ENCODE measurements at places on chromosomes 5 and 9.

DNA sequence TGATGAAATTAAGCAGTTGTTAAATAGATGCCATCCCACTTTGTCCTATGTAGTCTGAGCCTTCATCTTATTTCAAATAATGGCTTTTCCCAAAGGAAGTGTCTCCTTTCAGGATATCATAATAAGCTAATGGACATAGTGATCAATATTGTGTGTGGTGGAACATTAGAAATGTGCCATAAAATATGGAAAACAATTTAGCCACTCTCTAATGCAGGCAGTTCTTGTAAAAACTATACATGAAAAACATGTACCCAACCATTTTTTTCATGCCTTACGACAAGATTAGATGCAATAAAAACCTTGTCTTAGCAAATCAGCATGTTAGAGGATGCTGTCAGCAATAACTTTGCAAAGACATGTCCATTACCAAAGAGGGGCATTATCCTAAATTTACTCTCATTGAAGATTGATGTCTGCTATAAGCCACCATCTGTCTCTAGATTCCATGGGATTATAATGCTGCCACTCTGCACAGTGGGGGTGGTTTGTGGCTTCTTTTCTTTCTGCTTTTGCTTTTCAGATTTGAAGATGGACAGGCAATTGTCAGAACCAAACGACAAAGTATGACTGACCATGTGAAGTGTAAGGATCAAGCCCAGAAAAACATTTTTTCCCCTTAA is 724.0 kb upstream of the ZNF608 start:
- no peak for DNase-seq

DNA sequence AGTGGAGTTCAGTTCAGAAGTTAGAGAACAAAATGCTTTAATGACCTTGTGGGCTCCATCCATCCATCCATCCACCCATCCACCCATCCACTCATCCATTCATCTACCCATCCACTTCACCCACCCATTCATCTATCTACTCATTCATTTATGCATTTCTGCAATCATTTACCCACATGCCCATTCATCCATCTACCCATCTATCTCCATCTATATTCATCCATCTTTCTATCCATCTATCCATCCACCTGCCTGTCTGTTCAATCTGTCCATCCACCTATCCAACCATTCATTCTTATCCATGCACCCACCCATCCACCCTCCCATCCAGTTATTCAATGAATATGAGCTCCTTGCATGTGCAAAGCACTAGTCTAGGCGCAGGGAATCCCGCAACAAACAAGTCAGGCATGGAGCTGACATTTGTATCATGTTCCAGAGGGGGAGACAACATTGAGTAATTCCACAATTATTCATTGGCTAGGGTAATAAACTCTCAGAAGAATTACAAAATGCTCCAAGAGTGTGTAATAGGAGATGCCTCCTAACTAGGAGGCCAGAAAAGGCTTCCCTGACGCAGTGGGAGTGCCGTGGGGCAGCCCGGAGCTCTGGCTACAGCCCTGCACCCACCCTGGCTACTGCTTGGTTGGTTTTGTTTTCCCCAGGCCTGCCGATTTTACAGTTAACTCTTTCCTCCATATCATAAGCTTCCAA is 211.2 kb downstream of the NXNL2 start:
- no peak for DNase-seq

- no peak for DNase-seq
Measured at GRCh38 chr5:166441-167372, 24.6 kb upstream of the LRRC14B start.

GRCh38 chr9:6215562-6215961 is at the start of gene IL33:
Gene IL33 (plus strand): TSS chr9:6215807. CDS start chr9:6241695, 25,888 bp downstream.
- peak; percentile 65 for DNase-seq

- no peak for DNase-seq
Measured at GRCh38 chr5:76450054-76450453, 47.0 kb downstream of the IQGAP2 start.

- no peak for DNase-seq
Measured at GRCh38 chr5:155136216-155136850, 122.8 kb downstream of the KIF4B start.

GRCh38 chr5:98989727-98990126 is 60.9 kb upstream of the CHD1 start:
- no peak for DNase-seq

GRCh38 chr9:138100711-138101350 is 223.2 kb downstream of the CACNA1B start:
- DNase-seq = no peak

DNA sequence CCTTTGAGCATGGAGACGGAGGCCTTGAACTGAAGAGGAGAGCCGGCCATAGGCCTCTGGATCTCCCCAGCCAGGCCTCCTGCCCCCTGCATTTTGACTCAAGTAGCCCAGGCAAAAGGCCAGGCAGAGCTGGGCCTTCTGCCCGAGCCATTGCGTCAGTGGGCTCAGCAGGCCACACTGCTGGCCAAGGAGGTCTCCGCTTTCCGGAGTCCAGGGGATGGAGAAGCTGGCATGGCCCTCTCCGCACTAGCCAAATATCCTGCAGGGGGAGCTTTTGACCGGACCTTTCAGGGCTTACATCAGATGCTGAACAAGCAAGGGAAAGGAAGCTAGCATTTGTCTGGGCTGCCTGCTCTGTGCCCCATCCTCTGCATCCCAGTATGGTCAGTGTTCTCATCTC is 386.8 kb downstream of the TRIM36 start:
- no peak for DNase-seq

- no peak for DNase-seq
Measured at GRCh38 chr5:9947944-9948343, 301.7 kb downstream of the ATPSCKMT start.

GRCh38 chr9:30846651-30847050 is 1537.8 kb upstream of the ACO1 start:
- DNase-seq = no peak

DNA sequence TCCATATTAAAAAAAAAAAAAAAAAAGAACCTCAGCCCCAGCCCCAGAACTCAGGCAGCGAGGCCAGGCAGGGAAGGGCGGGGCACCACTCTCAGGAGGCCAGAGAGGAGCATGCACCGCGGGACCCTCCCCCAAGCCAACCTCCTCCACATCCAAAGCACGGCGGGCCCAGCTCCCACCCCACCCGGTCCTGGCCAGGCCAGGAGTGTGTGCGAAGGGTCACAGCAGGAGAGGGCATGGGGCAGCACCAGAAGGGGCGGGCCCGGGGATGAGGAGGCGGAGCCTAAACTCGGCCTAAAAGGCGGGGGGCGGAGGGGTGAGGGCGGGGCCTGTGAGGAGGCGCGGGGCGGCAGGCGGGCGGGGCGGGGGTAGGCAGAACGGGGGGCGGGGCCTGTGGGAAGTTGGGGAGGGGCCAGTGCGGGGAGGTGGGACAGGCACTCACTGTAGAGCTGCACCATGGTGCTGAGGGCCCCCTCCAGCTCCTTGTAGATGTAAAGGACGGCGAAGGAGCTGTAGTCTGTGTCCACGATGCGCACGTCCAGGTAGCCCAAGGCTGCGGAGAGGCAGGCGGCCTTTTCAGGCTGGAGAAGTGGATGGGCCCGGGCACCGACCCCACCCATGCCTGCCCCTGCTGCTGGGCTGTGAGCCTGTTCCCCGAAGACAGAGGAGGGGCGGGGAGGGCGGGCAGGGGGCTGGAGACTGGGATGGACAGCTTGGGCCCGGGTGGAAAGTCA is 1.2 kb downstream of the LCN15 start:
- DNase-seq = no peak

DNA sequence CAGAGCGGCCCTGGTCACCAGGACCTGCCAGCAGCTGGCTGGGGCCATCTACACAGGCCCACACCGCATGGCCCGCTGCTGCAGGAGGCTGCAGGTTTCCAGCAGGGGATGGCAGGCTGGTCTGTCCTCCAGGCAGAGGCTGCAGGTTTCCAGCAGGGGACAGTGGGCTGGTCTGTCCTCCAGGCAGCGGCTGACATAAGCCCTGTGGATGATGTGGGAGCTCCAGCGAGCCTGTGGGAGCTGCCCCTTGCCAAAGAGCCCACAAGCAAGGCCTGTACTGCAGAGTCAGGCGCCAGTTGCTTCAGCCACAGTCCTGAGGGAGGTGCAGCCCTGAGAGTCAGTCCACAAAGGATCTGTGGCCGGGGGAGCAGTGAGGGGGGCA is 18.5 kb downstream of the TPPP start:
- DNase-seq = no peak

- peak; percentile 1 for DNase-seq
Measured at GRCh38 chr5:80369521-80369920, 38.3 kb upstream of the ZFYVE16 start.

DNA sequence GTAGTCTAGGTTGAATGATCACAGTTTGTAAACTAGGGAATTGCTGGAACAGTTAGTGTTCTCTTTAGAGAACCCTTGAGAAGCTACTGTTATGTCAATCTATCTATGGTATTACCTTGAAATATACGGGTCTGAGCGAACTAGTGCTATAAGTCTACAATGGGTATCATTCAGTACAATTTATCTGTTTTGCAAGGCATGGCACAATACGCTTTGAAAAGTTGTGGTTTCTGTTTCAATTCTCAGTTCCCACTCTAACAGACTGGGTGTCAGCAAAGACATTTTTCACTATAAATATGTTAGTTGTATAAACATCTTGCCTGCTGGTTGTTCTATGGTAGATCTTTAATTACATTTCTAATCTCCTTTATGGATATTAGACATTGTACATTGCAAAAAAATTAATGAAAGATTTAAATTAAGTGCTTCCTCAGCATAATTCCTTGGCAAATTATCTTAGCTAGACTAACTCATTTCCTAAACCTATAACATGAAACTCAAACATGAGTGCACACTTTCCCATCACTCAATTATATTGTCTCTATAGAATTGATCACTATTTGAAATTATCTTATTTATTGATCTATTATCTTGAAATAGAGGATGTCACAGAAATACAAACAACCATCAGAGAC is 24.9 kb upstream of the SLCO6A1 start:
- no peak for DNase-seq

DNA sequence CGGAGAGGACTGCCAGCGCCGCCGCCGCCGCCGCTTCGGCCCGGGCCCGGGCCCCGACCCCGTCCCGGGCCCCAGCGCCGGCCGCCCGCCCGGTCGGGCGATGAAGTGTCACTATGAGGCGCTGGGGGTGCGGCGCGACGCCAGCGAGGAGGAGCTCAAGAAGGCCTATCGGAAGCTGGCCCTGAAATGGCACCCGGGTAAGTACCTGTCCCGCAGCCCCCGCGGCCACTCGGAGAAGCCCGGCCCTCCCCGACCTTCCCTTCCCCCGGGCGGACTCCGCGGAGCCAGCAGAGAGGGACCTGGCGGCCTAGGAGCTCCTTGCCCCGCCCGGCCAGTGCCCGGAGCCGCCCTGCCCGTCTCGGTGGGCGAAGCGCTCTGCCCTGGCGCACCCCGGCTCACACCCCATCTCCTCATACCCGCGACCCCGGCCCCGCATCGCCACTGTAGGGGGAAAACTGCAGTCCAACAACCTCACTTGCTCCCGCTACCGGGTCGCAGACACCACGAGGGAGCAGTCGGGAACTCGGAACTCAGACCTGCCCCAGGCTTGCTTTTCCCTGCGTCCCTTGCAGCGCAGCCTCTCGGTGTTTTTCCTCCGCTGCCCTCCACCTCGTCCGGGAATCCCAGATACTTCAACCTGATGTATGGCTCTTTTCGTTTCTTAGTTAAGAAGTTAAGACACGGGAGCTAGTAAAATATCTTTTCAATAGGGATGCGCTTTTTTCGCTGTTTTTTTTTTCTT is 532 bp downstream of the DNAJC21 start:
- peak; percentile 74 for DNase-seq

DNA sequence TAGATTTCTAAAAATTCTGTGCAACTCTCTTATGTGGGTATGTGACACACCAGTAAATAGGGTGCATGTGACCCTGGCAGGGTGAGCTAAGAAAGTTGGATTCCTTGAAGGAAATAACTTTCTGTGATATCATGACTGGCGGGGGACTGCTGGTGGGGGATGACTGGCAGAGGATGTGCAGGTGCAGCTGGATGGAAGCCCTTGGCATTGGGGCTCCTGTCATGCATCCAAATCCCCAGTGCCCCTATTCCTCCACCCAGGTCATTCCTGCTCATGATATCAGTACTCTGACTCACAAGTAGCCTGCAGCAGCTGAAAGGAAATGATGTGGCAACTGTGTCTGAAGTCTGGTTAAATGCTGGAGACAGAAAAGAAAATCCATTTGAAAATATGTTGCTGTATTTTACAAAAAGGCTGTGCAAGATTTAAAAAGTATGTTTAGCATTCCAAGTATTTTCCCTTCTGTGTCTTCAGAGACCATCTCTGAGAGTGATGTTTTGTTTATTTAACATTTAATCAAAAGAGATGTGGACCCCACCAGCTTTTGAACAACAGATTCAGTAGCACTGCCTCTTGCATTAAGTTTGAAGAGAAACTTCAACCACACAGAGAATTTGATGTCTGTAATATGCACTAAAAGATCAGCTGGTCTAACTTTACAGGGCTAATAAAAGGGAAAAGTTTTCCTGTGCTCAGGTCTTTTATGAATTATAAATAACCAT is 17.9 kb upstream of the ZSWIM6 start:
- DNase-seq = no peak

DNA sequence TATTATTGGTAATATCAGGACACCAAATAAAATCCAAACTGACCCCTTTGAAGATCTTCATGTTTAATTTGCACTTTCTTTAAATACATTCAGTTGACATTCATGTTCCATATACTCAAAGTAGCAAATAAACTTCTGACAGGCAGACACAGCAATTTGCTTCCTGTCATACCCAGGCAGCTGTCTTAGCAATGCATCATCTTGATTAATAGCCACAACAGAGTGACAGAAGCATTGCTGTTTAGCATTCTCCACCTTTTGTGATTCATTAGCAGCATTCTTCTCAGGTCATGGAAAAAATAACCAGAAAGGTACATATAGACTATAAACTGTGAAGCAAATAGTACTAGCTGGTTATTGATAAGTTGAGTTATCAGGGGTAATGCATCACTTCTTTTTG is 366.8 kb downstream of the CYLC2 start:
- DNase-seq = no peak

- peak; percentile 60 for DNase-seq
Measured at GRCh38 chr5:146048994-146049703, 56.2 kb downstream of the PLAC8L1 start.

DNA sequence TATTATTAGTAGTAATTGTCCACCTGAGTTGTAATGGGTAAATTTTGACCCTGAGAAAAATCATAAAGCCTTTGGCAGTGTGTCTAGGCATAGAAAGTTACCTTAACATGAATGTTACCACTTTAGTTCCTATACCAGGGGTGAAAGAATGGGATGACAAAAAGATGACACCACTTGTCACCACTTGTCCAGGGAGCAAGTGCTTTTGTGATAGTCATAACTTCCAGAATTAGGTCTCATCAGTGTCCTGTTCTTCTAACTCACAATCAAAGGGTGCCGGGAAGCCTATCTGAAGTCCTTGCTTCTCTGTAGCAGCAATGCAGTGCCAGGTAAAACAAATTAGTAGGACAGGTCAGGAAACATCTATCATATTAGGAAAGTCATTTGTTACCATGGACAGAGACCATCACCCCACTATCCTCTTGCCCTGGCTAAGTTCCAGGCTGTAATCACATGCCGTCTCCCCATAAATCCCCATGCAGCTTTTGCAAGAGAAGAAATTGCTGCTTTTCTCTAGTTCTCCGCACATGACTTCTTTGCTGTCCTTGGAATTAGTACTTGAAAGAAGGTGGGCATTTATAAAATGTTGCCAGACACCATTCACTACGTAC is 156.5 kb upstream of the SGCD start:
- DNase-seq = no peak

- peak; percentile 31 for DNase-seq
Measured at GRCh38 chr9:124551472-124552272, 44.5 kb upstream of the NR5A1 start.
